ENCODE measurements at places on chromosomes 1 and 21.

- DNase-seq = peak; percentile 30
Measured at GRCh38 chr1:235051521-235051920, 77.1 kb downstream of the TOMM20 start.

GRCh38 chr1:199310708-199311107, 671.9 kb downstream of the PTPRC start:
- DNase-seq = no peak

- DNase-seq = no peak
Measured at GRCh38 chr1:66532798-66533783, 862 bp upstream of the SGIP1 start.

GRCh38 chr1:155813672-155814071, 43.3 kb downstream of the GON4L start:
- no peak for DNase-seq

- no peak for DNase-seq
Measured at GRCh38 chr1:36450919-36451305, 661 bp upstream of the OSCP1 start.

DNA sequence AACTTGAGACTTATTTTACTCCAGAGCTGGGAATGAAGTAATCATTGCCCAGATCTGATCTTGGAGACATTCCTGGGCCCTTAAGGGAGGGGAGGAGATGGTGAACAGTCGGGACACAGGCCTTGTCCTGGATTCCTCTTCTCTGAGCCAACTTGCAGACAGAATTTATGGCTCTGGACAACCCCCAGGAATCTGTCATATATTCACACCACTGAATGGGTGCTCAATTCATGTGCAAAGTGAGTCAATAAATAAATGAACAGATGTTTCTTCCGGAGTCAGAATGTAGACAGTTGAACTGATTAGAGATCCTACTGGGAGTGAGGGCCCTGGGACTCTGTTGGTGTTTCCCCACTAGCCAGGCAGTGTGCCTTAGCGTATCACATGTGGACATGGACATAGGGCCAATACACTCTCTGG, 2.6 kb downstream of the TUFT1 start:
- peak; percentile 54 for DNase-seq

DNA sequence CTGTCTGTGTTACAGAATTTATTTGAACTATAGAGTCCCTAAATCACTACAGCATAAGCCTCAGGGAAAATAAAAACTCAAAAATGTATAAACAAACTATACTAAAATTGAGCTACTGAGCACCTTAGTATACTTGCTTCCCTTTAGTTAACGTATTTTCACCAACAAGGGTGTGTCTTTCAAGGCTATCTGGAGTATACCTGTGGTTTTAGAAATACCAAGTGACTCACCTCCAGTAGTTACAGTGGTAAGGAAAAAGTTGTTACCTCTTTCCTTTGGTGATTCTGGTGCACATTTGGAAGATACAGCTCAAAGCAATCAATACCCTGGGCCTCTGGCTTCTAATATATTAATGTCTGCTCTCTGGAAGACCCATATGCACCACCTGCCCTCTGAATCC, 68.0 kb upstream of the C1orf105 start:
- DNase-seq = no peak

DNA sequence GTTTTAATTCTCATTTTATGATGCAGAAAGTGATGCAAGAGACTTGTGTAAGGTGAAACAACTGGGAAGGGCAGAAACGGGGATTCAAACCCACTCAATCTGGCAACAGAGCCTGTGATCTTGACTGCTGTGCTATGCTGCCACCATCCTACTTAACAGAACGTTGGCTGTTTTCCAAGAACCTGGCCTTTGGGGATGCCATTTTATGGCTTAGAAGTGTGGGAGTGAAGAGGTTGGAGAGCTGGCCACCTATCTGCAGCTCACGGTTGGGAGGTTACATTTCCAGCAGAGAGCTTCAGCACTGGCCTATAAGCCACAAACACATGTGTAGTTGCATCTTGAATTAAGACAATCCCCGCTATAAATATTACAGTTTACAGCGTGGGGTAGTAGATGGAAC, 235.3 kb downstream of the PRDM2 start:
- no peak for DNase-seq

DNA sequence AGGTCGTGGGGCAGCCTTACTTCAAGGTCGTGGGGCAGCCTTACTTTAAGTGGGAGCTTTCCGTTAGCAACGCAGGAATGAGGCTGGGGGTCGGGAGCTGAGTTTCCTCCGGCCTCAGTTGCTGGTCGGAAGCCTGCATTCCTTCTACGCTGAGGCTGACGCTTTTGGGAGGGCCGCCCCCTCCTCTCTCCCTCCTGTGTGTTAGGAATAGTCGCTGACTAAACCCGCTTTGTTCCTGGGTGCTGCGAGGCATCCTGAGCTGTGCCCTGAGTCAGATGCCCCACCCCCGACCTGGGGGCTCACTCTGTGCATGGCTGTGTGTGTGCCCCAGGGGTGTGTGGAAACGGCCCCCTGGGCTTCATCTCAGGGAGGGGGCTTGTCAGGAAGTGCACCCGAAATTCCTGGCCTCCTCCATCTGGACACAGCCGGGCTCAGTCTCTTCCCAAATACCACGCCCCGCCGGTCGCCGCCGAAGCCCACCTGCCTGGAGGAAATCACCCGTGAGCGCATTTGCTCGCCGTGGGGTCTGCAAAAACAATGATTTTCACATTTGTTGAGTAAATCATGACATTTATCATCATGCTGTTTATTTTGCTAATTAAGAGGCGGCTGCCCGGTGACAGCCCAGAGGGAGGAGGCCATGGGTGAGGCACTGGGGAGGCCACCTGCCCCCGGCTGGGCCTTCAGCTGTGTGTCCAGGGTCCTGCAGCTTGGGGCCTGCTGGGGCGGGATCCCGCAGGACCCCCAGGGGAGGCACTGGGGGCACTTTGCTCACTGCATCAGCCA, 121.4 kb downstream of the PRDM16 start:
- no peak for DNase-seq

GRCh38 chr1:54371038-54371941, 34.9 kb downstream of the SSBP3 start:
- no peak for DNase-seq

GRCh38 chr21:15241997-15242736, 177.4 kb upstream of the NRIP1 start:
- DNase-seq = no peak

DNA sequence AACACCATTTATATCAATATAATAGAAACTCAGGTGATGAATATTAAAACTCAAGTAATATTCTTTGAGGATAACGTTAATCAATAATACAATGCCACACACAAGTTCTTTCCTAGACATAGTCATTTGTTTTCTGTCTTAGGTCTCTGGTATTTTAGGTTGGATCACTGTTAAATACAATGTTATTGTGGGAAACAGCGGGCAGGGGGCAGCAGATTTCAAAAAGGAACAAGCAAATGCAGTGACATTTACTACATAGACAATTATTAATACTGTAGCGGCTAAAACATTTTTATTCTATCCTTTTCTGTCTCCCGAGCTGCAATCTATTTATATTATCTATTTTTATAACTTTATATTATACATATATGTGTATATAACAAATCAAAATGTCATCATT, 186.4 kb upstream of the ZNHIT6 start:
- no peak for DNase-seq

GRCh38 chr21:26148840-26149354, 21.7 kb downstream of the APP start:
- no peak for DNase-seq

- no peak for DNase-seq
Measured at GRCh38 chr1:177877086-177877485, 92.8 kb downstream of the SEC16B start.

- DNase-seq = no peak
Measured at GRCh38 chr21:44392185-44392584, 38.8 kb downstream of the TRPM2 start.

GRCh38 chr1:7266561-7266960, 481.3 kb downstream of the CAMTA1 start:
- no peak for DNase-seq

DNA sequence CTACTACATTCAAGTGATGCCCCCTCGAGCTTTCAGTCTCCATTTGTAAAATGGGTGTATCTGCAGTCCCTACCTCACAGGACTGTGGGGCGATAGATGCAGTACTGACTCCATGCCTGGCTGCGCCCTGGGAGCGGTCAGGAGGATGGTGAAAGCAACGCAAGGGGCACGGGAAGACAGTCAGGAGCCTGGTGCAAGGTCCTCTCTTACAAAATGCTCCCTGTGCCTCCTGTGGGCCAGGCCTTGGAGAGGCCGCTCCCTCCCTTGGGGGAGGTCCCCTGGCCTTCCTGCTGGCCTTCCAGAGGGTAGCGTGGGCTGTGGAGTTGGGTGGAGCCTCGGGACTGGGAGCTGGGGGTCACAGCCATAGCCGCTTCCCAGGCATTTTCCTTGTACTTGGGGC, 21.6 kb downstream of the FAM151A start:
- no peak for DNase-seq

GRCh38 chr1:207744000-207744534, 7.8 kb upstream of the CD46 start:
- DNase-seq = no peak

DNA sequence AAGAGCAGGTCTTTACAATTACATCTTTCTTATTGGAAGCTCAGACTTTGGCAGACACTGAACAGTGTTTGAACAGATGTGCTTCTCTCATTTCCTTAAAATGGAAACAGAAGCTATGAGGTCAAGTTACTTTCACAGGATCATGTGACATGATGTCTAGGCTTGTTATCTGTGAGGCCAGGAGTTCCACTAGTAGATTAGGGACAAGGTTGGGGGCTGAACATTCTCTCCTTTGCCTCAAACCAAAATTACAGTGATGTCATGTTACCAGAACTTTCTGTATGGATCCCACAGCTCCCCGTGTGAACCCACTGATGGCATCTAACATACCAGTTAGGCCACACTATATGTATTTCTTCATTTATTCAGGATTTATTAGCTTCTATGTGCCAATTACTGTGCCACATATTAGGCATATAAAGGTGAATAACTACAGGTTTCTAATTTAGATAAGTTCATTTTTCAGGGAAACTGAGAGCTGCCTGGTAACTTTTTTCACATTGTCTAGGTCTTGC, 6.0 kb downstream of the DYNLT5 start:
- DNase-seq = no peak

- no peak for DNase-seq
Measured at GRCh38 chr1:108617008-108617723, 43.7 kb downstream of the HENMT1 start.

- no peak for DNase-seq
Measured at GRCh38 chr1:101781201-101781831, 215.4 kb downstream of the OLFM3 start.

GRCh38 chr1:42328916-42329496, 6.0 kb downstream of the FOXJ3 start:
- no peak for DNase-seq

DNA sequence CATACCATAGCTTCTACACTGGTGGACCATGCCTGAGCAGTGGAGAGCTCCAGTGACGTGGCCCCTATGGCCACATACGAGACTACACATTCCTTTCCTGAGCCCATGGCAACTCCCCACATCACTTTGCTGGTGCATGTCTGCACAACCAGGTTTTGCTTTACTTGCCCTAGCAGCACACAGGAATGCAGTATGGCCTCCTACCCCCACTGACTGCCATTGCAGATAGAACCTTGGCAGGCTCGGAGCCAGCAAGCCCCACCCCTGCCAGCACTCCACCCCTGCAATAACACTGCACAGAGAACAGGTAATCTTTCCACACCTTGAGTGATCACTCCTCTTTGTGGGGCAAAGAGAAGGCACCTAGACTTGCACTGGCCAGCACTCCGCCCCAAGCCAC, 531.9 kb upstream of the CAMK1G start:
- DNase-seq = no peak

GRCh38 chr1:152752225-152752624, 5.6 kb upstream of the KPRP start:
- DNase-seq = no peak

- DNase-seq = peak; percentile 49
Measured at GRCh38 chr1:2983319-2983705, 38.0 kb upstream of the ACTRT2 start.

GRCh38 chr1:198228925-198229324, 72.1 kb downstream of the NEK7 start:
- no peak for DNase-seq

DNA sequence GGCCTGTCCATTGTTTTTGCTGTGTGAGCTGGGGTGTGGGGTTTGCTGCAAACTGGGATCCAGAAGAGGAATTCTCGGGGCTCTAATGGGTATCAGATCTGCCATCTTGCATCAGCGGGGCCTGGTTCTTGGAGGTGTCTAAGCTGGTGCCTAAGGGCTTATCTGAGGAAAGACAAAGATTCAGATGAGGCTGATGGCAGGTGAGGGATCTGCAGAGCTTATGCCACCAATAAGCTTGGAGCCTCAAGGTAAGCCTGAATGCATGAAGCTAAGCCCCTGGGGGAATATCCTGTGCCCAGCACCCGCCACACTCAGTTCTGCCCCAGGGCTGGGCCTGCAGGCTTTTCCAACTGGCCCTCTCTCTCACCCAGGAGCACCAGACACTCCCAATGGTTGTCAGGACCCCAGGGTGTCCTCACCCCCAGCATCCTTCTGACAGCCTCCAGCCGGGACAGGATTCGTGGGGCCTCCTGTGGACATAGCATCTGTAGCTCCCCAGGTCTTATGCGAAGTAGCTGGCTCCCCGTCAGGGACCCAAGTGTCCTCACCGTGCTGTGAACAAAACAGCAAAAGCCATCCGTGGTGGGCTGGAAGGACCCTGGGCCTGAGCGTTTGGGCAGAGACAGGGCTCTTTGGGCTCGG, 9.5 kb upstream of the GSTM3 start:
- DNase-seq = no peak

DNA sequence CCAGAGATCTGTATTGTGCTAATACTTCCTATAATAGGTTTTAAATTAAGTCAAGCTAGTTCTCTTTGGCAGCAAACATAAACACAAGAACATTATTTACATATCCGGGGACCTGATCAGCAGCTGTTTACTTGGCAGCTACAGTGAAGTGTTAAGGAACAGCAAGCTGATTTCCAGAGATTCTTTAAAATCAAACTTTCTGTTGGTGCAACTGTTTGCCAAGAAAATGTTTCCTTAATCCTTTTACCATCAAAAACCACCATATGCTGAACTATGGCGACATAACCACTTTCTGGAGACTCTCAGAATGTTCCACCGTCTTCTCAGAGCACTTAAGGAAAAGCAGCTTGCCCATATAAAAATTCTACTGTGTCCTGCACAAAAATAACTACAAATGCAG, 107.0 kb upstream of the KRTAP19-8 start:
- no peak for DNase-seq

- no peak for DNase-seq
Measured at GRCh38 chr1:247096958-247097357, 7.2 kb downstream of the ZNF669 start.
